ENCODE measurements at places on chromosomes 2 and 18.

DNA sequence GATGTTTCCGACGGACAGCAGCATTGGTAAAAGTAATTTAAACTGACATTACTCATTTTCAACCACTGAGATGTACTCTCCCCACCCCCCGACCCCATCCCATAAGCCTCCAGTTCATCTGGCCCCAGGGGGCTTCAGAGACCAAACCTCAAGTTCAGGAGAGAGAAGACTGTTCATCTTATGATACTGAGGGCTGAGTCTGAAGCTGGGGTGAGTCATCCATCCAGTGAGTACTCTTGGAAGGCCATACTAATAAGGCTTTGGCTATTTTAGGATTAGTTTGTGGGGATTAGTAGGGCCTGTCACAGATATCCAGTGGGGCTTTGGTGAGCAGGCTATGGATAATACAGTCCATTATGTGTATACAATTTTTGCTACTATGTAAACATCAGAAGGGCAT, 125.3 kb upstream of the APCDD1 start:
- no peak overlapping the region for H3K27ac ChIP-seq
- ATAC-seq = no peak
- H3K4me3 ChIP-seq = no peak overlapping the region
- H3K36me3 ChIP-seq = no peaks in the 10 kb centered on the region
- peaks cover 5% of the 10 kb centered on the region for H3K27me3 ChIP-seq

DNA sequence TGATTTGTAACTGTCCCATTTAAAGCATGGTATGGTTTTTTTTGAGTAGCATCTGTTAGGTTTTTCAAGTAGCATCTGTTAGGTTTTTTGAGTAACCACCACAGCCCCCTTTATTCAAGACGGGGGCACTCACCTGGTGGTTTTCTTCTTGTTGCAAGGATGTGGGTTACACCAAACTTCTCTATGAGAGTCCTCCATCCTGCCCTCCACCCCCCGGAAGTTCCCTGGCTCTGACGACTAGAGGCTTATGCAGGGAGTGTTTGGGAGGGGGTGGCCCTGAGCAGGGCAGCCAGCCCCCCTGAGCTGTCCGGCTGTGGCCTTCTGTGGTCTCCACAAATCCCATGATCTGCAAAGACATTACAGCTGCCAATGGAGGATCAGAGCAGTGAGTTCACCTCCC, 39.3 kb downstream of the MTCL1 start:
- no peak overlapping the region for H3K4me3 ChIP-seq
- peaks cover 10% of the 10 kb centered on the region for H3K4me1 ChIP-seq
- H3K27me3 ChIP-seq = no peaks in the 10 kb centered on the region
- ATAC-seq = no peak
- H3K36me3 ChIP-seq = no peaks in the 10 kb centered on the region
- no peak overlapping the region for H3K27ac ChIP-seq

- no peak overlapping the region for H3K27ac ChIP-seq
- no peak overlapping the region for H3K4me3 ChIP-seq
- H3K36me3 ChIP-seq = no peaks in the 10 kb centered on the region
- no peak for ATAC-seq
- H3K4me1 ChIP-seq = no peaks in the 10 kb centered on the region
Observed at GRCh38 chr2:11006191-11006590, 94.5 kb downstream of the KCNF1 start.

GRCh38 chr18:44410740-44411139, 269.9 kb upstream of the SETBP1 start:
- H3K4me3 ChIP-seq = no peak overlapping the region
- no peaks in the 10 kb centered on the region for H3K4me1 ChIP-seq
- H3K27ac ChIP-seq = no peak overlapping the region
- ATAC-seq = no peak
- no peaks in the 10 kb centered on the region for H3K36me3 ChIP-seq

DNA sequence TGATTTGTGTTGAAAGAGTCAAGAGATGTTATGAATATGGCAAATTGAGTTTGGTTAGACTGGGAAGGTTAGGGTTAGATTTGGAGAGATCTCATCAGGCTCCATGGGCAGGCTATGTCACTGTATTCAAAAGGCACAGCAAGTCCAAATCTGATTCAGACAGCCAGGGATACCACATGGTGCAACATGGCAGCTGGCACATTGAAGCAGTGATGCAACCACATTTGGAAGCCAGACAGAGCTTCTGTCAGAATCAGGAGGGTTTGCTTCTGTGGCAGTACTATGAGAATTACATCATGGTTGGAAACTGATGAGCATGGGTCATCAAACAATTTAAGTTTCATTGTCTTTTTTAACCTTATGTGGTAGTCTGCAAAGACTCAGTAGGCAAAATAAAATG, 772.2 kb downstream of the SUCLG1 start:
- no peak overlapping the region for H3K27ac ChIP-seq
- no peaks in the 10 kb centered on the region for H3K36me3 ChIP-seq
- no peaks in the 10 kb centered on the region for H3K4me1 ChIP-seq
- no peaks in the 10 kb centered on the region for H3K27me3 ChIP-seq

All from activated T-helper 17 cell treated with anti-CD3 and anti-CD28 coated beads, Interleukin-2, amount 50 U/mL, for 72 hours (primary cell).